ENCODE measurements at places on chromosomes 16 and 17. TPM values are rescaled to one million over a fixed set of nuclear protein-coding genes. Genes with fewer than 3 reads are reported as not detected.

GRCh38 chr17:21297026-21297520 is 12.6 kb downstream of the MAP2K3 start:
- DNase-seq, result no peak

CNOT1 gene
- polyA plus RNA-seq, result 47.4 TPM

- no peak for DNase-seq
Measured at GRCh38 chr17:60171753-60172079, 21.9 kb downstream of the CA4 start.

- DNase-seq, result no peak
Measured at GRCh38 chr17:33169580-33170285, 123.4 kb downstream of the ASIC2 start.

MYLK3 gene
- polyA plus RNA-seq, result 0.05 TPM
